Breast epithelium (tissue), 4 donors: ENCODE measurements at places on chromosomes 13 and 19.

DNA sequence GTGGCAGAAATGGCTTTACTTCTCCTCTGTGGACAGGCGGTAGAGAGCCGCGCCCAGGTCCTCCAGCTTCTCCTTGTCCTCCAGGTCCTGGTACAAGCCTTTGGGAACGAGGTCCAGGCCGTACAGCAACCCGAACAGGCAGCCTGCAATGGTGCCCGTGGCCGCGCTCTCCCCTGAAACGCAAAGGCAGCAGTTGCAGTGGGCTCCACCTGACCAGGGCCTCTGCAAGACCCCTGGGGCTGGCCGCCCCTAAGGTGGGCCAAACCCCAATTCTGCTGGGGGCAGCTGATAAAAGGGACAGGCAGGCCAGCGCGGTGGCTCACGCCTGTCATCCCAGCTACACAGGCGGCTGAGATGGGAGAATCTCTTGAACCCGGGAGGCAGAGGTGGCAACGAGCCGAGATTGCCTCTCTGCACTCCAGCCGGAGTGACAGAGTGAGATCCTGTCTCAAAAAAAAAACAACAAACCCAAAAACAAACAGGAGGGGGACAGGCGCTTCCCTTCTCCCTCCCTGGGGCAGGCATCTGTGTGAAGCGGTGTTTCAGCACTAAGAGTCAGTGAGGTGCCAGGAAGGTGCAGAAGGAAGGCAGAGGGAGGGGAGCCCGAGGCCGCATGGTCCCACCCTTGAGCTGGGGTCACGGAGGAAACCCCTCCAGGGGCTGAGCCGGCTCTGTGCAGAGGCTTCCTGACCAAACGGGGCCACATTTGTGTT is 30.3 kb downstream of the ADPRHL1 start:
- H3K27me3 ChIP-seq, result no peaks in the 10 kb centered on the region
- no peak overlapping the region for H3K4me3 ChIP-seq
- peak overlapping the region; percentile 75 for H3K27ac ChIP-seq
- H3K4me1 ChIP-seq, result no peaks in the 10 kb centered on the region
- no peaks in the 10 kb centered on the region for H3K36me3 ChIP-seq

GRCh38 chr19:37594982-37595382 is 306 bp downstream of the ZNF540 start:
- no peaks in the 10 kb centered on the region for H3K27me3 ChIP-seq
- peaks cover 17% of the 10 kb centered on the region for H3K36me3 ChIP-seq
- peak overlapping the region; percentile 66 for H3K4me3 ChIP-seq
- no peaks in the 10 kb centered on the region for H3K4me1 ChIP-seq
- peak overlapping the region; percentile 92 for H3K27ac ChIP-seq
- DNase-seq, result peak; percentile 72

DNA sequence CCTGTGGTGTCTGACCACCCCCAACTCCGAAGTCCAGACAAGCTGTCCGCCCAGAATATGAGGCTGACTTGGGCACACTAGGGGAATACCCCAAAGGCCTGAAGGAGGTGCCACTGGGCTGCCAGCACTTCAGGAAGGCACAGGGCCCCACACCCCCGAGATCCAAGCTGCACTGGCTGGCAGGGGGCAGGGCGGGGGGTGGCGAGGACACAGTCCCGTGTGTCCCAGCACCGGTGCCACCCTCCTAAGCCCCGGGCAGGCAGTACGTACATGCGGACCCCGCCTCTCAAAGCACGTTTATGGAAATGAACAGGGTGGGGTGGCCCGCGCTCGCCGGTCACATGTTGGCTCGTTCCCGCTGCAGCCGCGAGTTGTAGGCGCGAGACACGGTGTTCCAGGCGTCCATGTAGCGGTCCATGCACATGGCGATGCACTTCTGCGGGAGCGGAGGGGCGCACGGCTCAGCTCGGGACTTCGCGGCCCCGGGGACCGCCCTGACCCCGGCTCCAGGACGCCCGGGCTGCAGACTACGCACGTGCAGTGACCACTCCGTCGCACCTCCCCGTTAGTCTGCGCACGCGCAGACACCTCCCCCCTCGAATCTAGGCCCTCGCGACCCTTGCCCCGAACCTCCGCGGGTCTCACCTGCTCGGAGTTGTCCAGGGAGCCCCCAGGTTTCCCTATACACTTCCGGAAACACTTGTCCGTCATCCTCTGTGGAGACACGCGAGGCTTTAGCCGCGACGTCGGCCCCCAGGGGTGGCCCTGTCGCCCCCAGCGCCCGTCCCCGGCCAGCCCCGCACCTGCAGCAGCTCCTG is 566 bp downstream of the TIMM13 start:
- no peak for DNase-seq
- no peaks in the 10 kb centered on the region for H3K36me3 ChIP-seq
- H3K4me1 ChIP-seq, result peaks cover 24% of the 10 kb centered on the region
- H3K4me3 ChIP-seq, result peak overlapping the region; percentile 98
- no peaks in the 10 kb centered on the region for H3K27me3 ChIP-seq

DNA sequence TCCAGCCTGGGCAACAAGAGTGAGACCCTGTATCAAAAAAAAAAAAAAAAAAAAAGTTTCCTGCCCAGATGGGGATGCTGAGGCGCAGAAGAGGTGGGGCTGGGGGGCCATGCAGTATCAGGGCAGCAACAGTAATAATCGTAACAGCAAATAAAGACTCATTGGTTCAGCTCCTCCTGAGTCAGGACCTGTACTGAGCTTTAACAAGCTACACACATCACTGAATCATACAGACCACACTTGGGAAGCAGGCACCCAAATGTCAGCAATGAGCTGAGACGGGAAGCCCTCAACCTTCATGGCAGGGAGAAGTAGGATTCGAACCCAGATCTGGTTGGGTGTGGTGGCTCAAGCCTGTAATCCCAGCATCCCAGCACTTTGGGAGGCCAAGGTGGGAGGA is 10.6 kb upstream of the DPF1 start:
- H3K36me3 ChIP-seq, result no peaks in the 10 kb centered on the region
- no peaks in the 10 kb centered on the region for H3K27me3 ChIP-seq
- no peak overlapping the region for H3K27ac ChIP-seq
- no peak overlapping the region for H3K4me3 ChIP-seq
- no peak for DNase-seq

- H3K27ac ChIP-seq, result no peak overlapping the region
- no peaks in the 10 kb centered on the region for H3K27me3 ChIP-seq
- H3K4me3 ChIP-seq, result no peak overlapping the region
- H3K36me3 ChIP-seq, result no peaks in the 10 kb centered on the region
- H3K4me1 ChIP-seq, result no peaks in the 10 kb centered on the region
Observed at GRCh38 chr13:70842062-70842644, 733.9 kb upstream of the KLHL1 start.

DNA sequence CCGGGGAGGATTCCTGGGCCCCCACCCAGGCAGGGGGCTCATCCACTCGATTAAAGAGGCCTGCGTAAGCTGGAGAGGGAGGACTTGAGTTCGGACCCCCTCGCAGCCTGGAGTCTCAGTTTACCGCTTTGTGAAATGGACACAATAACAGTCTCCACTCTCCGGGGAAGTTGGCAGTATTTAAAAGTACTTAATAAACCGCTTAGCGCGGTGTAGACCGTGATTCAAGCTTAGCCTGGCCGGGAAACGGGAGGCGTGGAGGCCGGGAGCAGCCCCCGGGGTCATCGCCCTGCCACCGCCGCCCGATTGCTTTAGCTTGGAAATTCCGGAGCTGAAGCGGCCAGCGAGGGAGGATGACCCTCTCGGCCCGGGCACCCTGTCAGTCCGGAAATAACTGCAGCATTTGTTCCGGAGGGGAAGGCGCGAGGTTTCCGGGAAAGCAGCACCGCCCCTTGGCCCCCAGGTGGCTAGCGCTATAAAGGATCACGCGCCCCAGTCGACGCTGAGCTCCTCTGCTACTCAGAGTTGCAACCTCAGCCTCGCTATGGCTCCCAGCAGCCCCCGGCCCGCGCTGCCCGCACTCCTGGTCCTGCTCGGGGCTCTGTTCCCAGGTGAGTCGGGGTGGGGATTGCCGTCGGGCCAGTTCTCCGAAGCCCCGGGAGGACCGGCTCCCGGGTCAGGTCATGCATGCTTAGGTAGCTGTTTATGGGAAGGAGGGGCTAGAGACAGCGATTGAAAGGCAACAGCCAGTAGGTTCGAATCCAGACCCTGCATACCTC is at the start of gene ICAM1:
TSS of gene ICAM1 (plus strand) at position 505 of the 779 bp plus-strand sequence. CDS start at position 545, 40 bp downstream.
- H3K4me3 ChIP-seq, result peak within 1 kb of the TSS; percentile 63
- H3K27me3 ChIP-seq, result no peaks in the 10 kb centered on the region
- H3K36me3 ChIP-seq, result no peaks in the 10 kb centered on the region
- DNase-seq, result peak; percentile 66
- H3K4me1 ChIP-seq, result no peaks in the 10 kb centered on the region
- peak within 1 kb of the TSS; percentile 88 for H3K27ac ChIP-seq
